ENCODE measurements at places on chromosomes 5 and 9.

GRCh38 chr5:15012061-15012460 is 140.5 kb upstream of the ANKH start:
- no peak for DNase-seq

GRCh38 chr9:37144762-37145161 is 24.4 kb downstream of the ZCCHC7 start:
- DNase-seq = peak; percentile 65

DNA sequence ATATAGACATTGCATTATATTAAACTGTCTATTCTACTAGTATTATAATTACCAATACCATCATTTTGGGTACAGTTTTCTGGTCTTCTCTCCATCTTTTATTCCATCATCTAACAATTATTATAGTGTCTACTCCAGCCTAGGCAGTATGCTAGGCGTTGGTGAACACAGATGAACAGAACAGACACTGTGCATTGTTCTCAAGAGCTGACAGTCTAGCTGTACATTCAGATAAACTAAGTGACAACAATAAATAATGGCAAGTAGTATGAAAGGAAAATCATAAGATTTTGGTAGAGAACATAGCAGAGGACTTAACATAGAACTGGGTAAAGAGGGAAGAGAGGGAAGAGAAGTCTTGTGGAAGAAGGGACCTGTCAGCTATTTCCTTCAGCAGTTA is 12.5 kb upstream of the SGCD start:
- no peak for DNase-seq

DNA sequence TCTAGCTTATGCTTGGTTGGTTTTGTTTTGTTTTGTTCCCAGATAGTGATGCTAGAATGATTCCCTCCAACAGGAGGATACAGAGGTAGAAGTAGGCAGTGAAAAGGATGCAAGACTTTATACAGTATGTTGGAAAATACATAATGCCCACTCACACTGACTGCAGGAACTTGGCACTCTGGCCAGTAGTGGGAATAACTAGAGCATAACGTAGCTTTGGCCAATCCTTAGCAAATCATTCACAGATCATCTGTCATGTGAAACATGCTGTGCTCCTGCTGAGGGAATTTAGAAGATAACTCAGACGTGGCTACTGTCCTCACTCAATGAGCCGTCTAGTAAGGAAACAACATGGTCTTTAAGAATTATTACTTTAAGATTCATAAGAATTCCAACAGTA is 13.5 kb downstream of the CFAP90 start:
- DNase-seq = no peak

DNA sequence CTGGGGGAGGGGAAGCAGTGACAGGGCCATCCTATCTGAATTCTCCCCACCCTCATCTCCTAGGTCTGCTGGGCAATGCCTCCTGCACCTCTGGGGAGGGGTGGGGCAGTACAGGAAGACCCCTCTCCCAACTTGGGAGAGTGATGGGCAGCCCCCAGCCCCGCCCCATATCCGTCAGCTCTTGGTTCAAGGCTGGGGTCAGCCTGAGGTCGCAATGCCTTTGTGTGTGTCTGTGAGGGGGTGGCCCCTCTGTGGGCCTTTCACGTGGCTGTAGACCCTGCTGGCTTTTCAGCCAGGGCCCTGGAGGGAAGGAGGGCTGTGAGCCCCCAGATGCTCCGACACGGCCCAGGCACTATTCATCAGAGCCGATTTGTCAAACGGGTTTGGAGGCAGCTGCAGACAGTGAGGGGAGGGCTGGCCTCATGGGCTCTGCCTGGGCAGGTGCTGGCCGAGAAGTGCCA is 49.5 kb upstream of the RNU6ATAC start:
- DNase-seq = no peak

- peak; percentile 63 for DNase-seq
These were observed 78.3 kb downstream of the PARP8 start for GRCh38 chr5:50744776-50745175.

- no peak for DNase-seq
These were observed 7.2 kb downstream of the PTBP3 start for GRCh38 chr9:112326194-112326593.

- no peak for DNase-seq
These were observed 121.0 kb downstream of the NREP start for GRCh38 chr5:111635916-111636570.

GRCh38 chr5:1137567-1138444 is 25.9 kb upstream of the SLC12A7 start:
- no peak for DNase-seq

DNA sequence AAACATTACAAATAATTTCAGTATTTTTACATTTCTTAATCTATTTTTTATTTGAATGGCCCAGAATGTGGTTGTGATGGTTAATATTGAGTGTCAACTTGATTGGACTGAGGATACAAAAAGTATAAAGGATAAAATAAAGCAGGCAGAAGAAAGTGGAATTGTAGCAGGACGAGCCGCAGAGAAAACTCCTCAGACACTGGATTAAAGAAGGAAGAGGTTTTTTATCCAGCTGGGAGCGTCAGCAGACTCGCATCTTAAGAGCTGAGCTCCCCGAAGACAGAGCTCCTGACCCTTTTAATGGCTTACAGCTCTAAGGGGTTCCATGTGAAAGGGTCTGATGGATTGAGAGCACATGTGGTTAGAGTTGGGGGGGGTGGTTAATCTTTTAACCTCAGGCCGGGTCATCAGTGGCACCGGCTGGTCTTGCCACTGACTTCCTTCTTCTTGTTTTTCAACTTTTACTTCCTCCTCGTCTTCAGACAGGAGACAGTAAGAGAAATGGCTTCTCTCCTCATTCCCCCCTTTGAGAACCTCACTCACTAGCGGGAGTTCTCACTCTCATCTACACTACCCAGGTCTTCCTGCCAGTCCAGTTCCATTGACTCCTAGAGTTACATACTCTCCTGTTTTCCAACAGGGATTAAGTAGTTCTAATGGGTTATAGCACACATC is 80.0 kb downstream of the TMEM161B start:
- peak; percentile 4 for DNase-seq

- DNase-seq = no peak
These were observed 279.6 kb downstream of the RFX3 start for GRCh38 chr9:3246241-3246640.

GRCh38 chr9:4886698-4887097 is 94.0 kb downstream of the RCL1 start:
- no peak for DNase-seq
